ENCODE measurements at places on chromosomes 11 and 22. TPM values are rescaled to one million over a fixed set of nuclear protein-coding genes. Genes with fewer than 3 reads are reported as not detected.

The H19 gene
- 17.6 TPM for total RNA-seq

The ACR gene
- 0.64 TPM for total RNA-seq

The NAP1L4 gene
- total RNA-seq: 133 TPM

The CNIH2 gene
- 36.4 TPM for total RNA-seq

The RTN4R gene
- total RNA-seq: 10.8 TPM

The CLDN5 gene
- not detected for total RNA-seq

All from motor neuron (in vitro differentiated cells).